ENCODE measurements at places on chromosomes 12 and 14. TPM values are rescaled to one million over a fixed set of nuclear protein-coding genes. Genes with fewer than 3 reads are reported as not detected.

The BEST3 gene
- total RNA-seq: not detected

The PRR4 gene
- 2.5 TPM for total RNA-seq

The GLIPR1L2 gene
- total RNA-seq: 0.09 TPM

The PARP2 gene
- 28.5 TPM for total RNA-seq

The ADCY4 gene
- 5.8 TPM for total RNA-seq

The LHX5 gene
- not detected for total RNA-seq

The MYBPC1 gene
- not detected for total RNA-seq

The POTEG gene
- total RNA-seq: not detected

The CD4 gene
- 232 TPM for total RNA-seq

The KRT82 gene
- total RNA-seq: not detected

The A2ML1 gene
- total RNA-seq: not detected

The NELL2 gene
- 12.1 TPM for total RNA-seq

The MAGOHB gene
- 54.7 TPM for total RNA-seq

The FICD gene
- 10.2 TPM for total RNA-seq

The FKBP3 gene
- total RNA-seq: 66.7 TPM

The EGLN3 gene
- 51.0 TPM for total RNA-seq

The ADAM21 gene
- total RNA-seq: not detected

The INHBC gene
- total RNA-seq: not detected

The IAPP gene
- not detected for total RNA-seq

The OR10AD1 gene
- total RNA-seq: not detected

The GLT1D1 gene
- total RNA-seq: 1.0 TPM

The DHRS2 gene
- 2.0 TPM for total RNA-seq

The ABCC9 gene
- total RNA-seq: 0.02 TPM

The KRT77 gene
- not detected for total RNA-seq

The SP1 gene
- total RNA-seq: 80.0 TPM

The TEP1 gene
- total RNA-seq: 35.3 TPM

The SLC6A13 gene
- not detected for total RNA-seq

The OAS1 gene
- total RNA-seq: 77.2 TPM

The GLT8D2 gene
- total RNA-seq: 0.16 TPM

All from T-helper 2 cell treated with Interferon-gamma antibody and Interleukin-4, amounts not matched to agents 100 ng/mL and 5 ng/mL, for 36 hours (primary cell).